ENCODE measurements at places on chromosomes 12 and 14.
A peak's percentile ranks its signal among the peaks of the same experiment; 100 is the strongest.

DNA sequence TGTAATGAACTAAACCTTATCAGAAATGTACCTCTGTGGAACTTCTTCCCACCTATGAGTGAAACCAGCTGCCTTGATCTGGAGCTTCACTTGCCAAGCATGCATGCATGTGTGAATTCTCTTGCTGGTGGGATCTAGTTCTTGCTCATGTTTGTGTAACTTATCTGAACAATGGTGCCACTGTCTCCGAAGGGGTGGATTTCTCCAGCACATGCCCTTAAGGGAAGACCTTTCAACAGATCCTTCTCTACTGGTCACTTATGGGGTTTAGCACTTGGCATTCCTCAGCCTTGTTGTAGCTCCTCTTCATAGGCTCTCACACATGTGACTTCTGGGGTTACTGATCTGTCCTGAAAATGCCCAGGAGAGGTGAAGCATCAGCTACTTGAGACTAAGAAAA lies 25.0 kb downstream of the SMOC1 start:
- no peak for DNase-seq

DNA sequence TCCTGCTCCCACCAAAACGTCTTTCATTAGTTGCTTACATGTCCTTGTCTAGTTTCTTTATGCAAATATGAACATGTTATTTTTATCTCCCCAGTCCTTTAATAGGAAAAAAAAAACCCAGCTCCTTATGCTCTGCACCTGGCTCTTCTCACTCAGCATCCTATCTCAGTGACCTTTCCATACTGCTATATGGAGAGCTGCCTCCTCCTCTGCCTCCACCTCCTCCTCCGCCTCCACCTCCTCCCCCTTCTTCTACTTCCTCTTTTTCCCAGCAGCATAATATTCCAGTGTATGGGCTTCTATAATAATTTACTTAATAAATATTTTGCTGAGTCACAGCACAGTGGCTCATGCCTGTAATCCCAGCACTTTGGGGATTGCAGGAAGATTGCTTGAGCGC lies 31.5 kb downstream of the ABCB9 start:
- no peak for DNase-seq

DNA sequence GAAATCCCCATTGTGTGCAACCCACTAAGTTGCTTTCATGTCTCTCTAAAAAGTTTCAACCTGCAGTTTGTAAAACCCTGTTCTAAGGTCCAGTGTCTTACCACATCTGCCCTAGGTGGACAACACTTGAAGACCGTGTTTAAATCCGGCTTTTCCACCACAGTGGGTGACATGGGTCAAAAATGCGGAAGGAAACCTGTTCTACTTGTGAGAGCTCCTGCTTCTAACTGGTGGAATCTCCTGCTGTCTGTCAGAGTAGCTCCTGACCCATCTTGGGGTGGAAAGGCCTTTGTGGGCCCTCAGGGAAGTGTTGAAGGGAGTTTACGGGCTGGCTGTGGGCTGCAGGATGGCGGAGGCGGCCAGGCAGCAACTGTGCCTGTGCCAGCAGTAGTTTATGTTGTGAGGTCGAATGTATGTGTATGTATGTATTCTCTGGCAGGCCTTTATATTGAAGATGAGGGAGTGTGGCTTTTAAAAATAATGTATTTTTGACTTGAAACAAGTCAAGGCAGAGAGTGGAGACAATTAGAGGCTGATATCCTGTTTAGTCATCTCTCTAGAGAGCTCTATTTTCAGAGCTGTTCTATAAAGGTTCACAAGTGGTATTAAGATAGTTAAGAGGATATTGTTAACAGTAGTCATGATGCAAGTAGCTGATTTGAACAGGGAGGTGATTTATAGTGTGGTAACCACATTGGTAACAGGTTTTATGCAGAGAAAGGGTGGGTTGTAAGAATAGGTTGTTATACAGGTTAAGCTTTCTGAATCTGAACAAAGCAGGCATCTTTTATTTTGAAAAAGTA lies 67.0 kb downstream of the PRKCH start:
- DNase-seq: no peak

GRCh38 chr14:73143617-73144016 lies 7.3 kb downstream of the PSEN1 start:
- DNase-seq: no peak

- no peak for DNase-seq
Observed at GRCh38 chr12:26614011-26614616, 218.9 kb downstream of the ITPR2 start.

DNA sequence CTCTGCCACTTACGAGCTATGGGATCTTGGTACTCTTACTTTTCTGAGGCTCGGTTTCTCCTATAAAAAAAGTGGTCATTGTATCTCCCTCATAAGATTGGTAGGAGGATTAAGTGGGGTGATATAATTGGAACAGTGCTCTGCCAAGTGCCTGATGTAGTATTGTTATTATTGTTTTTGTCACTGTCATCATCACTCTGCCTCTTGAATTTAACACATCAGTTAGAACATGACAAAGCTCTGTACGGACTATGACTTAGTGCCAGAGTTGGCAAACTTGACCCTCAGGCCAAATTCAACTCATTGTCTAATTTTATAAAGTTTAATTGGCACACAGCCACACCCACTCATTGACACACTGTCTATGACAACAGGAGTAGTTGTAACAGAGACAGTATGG lies 229.0 kb upstream of the NOS1 start:
- no peak for DNase-seq

DNA sequence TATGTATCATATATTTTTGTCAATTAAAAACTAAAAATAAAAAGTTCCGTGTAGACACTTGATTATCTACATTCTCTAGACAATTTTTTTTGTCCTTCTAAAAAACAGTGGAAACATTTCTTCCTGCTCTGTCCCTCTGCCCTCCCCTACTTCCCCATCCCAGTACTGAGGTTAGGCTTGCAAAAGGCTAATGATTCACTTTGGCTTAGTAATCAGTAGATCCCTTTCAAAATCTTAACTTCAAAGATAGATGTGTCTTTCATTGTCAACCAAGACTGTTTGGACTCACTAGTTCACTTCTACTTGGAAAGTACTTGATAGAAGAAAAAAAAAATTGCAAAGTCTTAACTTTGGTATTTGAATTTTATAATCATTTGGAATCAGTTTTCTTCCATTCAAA lies 3.8 kb downstream of the SETD3 start:
- no peak for DNase-seq

DNA sequence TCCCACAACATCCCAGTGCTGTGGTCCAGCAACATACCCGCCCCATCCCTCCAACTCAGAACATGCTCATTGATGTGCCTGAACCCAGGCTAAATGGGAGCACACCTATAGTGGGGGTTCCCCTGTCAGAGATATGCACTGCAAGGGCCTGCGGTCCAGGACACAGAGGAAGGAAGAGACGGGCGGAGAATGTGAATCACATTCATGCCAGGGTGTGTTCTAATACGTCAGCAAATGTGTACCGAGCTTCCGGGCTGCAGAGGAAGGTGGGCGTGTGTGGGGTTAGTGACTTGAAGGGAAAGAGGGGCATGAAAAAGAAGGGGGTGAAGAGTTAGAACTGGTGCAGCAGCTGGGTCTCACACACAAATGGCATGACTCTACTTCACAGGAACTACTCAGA lies 83.7 kb downstream of the DPF3 start:
- no peak for DNase-seq

- no peak for DNase-seq
Observed at GRCh38 chr12:123659996-123660727, 10.8 kb upstream of the TCTN2 start.

- DNase-seq: no peak
Observed at GRCh38 chr12:105499205-105499604, 168.7 kb downstream of the C12orf75 start.

- no peak for DNase-seq
Observed at GRCh38 chr14:56648508-56649301, 69.1 kb downstream of the TMEM260 start.

DNA sequence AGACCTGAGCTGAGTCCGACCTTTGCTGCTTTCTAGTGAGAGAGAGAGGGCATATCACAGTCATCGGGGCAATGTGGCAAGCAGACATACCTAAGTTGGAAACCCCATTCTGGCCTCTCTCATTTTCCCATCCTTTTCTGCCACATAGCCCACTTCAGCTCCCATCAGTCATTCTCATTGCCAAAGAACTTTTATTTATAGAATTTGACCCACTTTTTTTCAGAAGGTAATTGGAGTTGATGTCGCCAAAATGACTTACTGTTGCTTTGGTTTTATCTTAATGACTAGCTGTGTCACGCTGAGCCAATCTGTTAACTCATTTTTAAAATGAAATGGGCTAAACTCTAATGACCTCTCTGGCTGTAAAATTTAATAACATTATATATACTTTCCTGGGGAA lies 63.9 kb upstream of the RMST start:
- DNase-seq: no peak

DNA sequence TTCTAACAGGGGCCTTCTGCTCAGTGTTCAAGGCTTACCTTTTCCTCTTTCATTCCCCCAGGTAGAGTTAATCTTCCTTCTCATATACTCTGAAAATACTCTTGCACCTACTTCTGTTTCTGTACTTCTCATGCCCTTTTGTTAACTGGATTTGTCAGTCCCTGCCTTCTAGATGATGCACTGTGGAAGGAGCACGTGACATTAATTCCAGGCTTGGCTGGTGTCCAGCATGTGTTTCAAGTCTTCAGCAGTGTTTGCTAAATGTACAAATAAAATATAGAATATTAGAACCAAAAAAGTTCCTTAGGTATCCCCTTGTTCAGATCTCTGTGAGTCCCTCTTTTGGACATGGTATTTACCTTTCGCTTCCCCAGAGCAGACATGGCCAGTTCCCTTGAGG lies 27.9 kb upstream of the EVL start:
- no peak for DNase-seq

- no peak for DNase-seq
Observed at GRCh38 chr14:22973217-22974032, 8.9 kb downstream of the AJUBA start.

GRCh38 chr14:65318636-65319506 lies 93.7 kb upstream of the FUT8 start:
- DNase-seq: no peak

- no peak for DNase-seq
Observed at GRCh38 chr12:69672195-69672594, 26.9 kb downstream of the BEST3 start.

GRCh38 chr12:105090361-105090760 lies 6.1 kb upstream of the ALDH1L2 start:
- no peak for DNase-seq

GRCh38 chr12:52566847-52567291 lies 6.8 kb downstream of the KRT74 start:
- no peak for DNase-seq

- no peak for DNase-seq
Observed at GRCh38 chr12:49064767-49065152, 4.2 kb upstream of the KMT2D start.

- no peak for DNase-seq
Observed at GRCh38 chr12:13167226-13167625, 29.3 kb upstream of the EMP1 start.

- no peak for DNase-seq
Observed at GRCh38 chr14:61749264-61749663, 13.0 kb upstream of the SNAPC1 start.

- peak; percentile 20 for DNase-seq
Observed at GRCh38 chr12:90909069-90909770, 45.8 kb downstream of the CCER1 start.

- DNase-seq: no peak
Observed at GRCh38 chr14:104520620-104521410, 58.7 kb upstream of the C14orf180 start.

- DNase-seq: peak; percentile 85
Observed at GRCh38 chr12:8949342-8950220, at the start of gene M6PR. TSS of gene M6PR (minus strand) at chr12:8949645. CDS start at chr12:8946404, 3,241 bp downstream.

DNA sequence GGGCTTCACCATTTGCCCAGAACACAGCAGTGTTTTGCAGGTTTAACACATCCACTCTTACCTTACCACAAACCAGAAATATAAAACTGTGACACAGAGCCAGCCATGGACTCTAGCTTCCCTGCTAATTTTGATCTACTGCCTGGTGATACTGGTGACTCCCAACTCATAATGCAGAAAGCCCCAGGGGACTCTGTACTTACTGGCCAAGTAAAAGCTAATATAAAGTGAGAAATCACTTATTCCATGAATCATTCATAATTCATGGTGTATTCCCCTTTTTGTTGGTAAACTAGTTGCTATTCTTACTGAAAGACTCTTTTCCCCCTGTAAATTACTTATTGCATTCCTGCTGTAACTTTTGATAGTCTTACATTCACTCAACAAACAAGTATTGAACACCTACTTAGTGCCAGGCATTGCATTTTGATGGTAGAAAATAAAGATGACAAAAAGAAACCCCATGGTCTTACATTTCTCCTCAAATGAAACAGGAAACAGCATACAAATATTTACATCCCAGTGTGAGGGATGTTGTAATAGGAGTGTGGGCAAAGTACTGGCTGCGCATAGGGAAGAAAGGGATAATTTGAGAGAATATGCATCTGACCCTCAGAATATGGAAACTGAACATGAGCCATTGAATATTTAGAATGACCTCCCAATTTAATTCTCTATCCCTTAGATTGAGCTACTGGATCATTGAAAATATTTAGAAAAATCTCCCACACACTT lies 279.6 kb downstream of the PDZRN4 start:
- no peak for DNase-seq

DNA sequence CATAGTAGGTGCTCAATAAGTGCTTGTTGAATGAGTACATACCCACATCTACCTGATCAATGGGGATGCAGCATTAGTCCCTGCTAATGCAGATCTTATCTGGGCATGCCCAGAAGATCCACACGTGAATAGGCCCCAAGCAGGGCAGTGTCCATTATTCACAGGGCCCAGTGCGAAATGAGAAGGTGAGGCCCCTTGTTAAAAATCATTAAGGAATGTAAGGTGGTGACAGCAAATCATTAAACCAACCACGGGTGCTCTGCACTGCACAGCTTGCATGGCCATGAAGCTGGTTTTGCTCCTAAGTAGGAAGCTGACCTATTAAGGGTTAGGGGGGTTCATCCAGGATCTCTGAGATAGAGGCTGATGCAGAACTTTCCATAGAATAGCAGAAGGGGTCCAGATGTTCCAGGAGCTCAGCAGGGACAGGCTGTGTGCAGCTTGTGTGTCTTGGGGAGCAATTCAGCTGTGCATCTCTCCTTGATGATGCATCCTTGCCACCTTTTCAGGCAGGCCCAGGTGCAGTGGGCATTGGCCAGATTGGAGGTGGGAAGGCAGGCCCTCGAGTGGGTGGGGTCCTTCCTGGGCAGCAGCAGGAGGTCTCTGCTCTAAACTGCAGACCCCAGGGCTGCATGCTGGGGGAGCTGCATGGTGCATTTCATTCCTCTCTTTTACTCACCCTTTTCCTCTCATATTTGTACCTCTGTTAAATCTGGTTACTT lies 231.3 kb upstream of the PWP1 start:
- DNase-seq: no peak

DNA sequence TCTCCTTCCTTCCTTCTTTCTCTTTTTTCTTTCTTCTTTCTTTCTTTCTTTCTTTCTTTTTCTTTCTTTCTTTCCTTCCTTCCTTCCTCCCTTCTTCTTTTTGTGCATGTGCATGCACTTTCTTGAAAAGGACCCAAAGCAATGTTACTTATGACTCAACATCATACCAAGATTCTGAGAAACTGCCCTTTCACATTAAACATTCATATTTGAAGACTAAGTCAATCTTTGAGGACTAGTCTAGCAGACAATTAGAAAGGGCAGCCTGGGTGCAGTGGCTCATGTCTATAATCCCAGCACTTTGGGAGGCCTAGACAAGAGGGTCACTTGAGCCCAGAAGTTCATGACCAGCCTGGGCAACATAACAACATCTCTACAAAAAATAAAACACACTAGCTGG lies 212.8 kb upstream of the KITLG start:
- DNase-seq: no peak

Data from SK-N-MC (cell line).